ENCODE measurements at places on chromosomes 7 and 10.

GRCh38 chr7:106423821-106424475 lies 139.2 kb upstream of the NAMPT start:
- DNase-seq: no peak

- no peak for DNase-seq
Measured at GRCh38 chr7:66330961-66331360, 125.8 kb downstream of the TPST1 start.

GRCh38 chr10:84047258-84048010 lies 91.9 kb upstream of the GHITM start:
- no peak for DNase-seq

DNA sequence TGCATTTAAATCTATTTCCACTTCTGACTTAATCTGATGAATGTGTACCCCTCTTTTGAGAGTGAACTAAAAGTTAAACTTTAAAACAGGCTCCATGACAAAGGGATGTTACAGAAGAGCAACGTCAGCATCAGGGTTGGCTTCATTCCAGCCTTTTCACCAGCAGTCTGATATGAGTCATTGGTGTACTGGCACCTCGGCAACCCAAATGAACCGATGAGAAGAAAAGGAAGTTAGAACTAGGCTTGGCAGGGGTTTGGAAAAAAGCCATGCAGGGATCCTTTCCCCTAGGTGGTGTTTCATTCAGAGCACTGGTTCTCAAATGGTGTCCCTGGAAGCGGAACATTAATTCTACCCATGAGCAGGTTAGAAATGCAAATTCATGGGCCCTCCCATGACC lies 53.6 kb downstream of the SEC61G start:
- no peak for DNase-seq

GRCh38 chr10:52390388-52390787 lies 76.3 kb downstream of the DKK1 start:
- DNase-seq: no peak

DNA sequence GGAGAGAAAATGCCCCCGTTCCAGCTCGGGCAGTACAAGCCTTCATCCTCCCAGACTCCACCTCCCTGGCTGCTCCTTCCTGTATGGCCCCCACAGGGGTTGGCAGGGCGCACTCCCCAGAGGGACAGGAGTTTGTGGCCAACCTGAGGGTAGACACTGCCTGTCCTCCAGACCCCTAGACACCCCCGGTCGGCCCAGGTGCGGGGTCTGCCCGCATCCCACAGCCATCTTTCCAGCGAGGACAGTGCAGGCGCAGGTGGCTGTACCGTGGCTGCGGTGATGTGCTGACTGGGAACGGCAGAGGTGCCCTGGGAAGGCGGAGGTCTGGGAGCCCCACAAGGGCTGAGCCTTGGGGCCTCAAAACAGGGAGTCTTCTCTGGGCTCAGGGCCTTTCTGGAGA lies 81.5 kb downstream of the LHPP start:
- no peak for DNase-seq

DNA sequence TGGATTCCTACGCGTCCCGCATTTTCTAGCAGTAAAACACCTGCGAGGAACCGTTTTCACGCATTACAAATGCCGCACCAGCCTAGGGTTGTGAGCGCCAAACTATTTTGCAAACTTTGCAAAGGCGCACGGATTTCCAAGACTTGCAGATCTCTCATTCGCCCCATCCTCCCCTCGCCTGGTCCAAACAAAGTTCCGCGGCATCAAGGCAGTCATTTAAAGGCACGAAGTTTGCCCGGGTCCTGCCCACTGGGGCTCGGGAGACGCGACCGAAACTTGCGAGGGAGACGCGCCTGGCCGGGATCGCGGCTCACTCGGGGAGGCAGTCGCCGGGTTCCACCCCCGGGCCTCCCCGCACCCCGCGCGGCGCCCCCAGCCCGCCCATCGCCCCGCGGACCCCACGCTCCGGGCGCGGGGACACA lies 613 bp downstream of the USP6NL start:
- no peak for DNase-seq

DNA sequence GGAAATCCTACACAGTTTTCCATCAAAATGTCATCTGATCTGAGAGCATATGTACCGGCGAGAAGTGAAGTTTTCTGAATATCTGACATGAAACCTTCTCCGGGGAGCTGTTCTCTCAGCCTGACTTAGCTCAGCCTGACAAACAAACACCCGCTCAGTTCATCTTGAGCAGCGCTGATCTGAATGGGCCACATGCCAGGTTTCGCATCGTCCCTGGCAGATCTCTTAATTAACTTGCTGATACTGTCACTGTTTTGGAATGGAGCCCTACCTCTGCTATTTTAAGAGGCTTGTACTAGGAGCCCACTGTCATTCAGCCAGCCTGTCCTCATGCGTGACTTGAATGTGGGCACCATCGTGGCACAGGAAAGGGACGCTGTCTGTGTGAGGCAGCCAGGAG lies 109.2 kb downstream of the STRA8 start:
- no peak for DNase-seq

GRCh38 chr7:1226186-1226901 lies 6.3 kb upstream of the UNCX start:
- no peak for DNase-seq

GRCh38 chr7:121101621-121102020 lies 113.1 kb downstream of the CPED1 start:
- no peak for DNase-seq

- no peak for DNase-seq
Measured at GRCh38 chr7:149430192-149430591, 30.7 kb downstream of the ZNF777 start.

DNA sequence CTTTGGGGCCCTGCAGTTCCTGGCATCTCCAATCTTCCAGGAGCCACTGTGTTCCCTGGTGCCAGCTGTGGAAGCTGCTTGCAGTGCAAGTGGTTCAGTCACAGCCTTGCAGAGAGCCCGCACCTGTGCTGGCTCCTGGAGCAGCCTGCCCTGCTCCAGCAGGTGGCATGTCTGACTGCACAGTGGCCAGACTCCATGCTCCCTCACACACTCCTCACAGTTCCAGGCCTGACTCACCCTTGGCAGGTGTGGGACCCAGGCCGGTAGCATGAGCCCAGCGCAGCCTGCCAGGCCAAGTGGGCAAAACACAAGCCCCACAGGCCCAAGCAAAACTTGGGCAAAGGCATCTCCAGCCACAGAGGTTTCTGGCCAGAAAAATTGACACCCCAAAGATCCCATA lies 33.6 kb upstream of the RELN start:
- no peak for DNase-seq

DNA sequence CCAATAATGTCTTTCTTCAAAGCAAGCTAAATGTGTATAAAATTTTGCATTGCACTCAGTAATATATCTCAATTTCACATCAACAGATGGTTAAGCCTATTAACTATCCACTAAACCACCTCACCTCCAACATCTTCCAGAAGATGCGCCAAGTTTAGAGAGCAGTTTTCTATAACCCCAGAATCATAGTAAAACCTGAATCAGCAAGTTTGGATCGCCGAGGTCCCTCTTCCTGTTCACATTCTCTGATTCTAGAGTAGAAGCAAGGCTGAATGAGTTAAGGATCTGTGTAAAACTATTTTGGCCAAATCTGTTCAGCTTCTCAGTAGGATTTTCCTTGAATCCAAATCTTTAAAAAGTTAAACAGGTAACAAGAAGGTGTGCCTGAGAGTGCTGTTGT lies 1.4 kb upstream of the FAM204A start:
- no peak for DNase-seq

DNA sequence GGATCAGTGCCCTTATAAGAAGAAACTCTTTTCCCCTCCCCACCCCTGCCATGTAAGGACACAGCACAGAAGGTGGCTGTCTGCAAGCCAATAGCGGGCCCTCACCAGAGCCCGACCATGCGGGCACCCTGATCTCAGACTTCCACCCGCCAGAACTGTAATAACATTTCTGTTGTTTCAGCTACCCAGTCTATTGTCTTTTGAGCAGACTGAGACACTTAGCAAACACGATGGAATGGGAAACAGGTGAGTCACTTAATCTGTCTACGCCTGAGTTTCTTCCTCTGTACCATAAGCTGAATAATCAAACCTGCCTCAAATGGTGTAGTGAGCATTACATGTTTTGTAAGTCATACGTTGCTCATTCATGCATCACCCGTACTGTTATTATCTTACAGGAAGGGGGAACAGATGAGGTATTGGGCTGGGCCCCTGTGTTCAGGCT lies 58.2 kb downstream of the STRA8 start:
- no peak for DNase-seq

DNA sequence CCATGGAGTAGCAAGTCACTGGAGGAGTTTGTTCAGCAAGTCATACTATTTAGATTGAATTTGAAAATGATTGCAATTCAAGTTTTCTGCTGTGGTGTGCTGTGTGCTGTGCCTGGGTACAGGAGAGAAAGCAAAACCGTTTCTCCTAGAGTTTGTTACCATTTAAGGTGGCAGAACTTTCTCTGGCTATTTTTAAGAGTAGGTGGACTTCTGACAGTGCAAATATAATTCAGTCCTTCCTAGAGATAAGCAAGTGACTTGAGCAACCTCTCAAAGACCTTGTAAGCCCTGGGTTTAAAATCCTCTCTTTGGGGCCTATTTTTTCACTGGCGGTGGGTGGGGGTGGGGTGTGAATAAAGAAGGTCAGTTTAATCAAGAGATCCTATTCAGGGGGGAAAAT lies 42.9 kb upstream of the FGL2 start:
- no peak for DNase-seq

DNA sequence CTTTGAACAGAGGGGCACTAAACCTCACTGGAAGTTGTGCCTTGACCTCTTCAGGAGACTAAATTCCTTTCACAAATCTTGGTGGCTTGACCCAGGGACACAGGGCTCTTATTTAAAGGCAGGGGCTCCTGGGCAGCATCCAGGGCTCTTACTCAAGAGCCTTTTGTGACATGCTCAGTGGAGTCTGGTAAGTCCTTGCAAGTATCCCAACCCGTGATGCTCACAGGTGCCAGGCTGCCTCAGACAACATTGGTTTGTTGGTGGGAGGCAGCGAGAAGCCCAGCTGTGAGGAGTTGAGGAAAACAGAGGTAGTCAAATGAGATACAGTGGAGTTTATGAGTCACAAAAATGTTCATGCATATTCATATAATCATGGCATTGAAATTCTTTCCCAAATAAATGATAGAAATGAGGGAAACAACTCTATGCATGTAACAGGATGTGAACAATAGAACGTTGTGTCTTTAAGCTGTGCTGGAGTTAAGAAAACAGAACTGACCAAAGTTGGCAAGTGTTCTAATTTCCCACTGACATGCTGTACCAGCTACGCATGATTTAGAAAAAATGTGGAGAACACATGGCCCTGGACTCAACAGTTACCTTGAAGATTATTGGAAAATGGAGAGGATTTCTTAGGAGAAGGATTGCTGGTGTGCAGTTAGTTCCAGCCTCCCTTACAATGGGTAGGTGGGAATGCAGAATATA lies 654.5 kb upstream of the COBL start:
- DNase-seq: no peak

- DNase-seq: no peak
Measured at GRCh38 chr10:127851661-127852194, 41.0 kb downstream of the CLRN3 start.

DNA sequence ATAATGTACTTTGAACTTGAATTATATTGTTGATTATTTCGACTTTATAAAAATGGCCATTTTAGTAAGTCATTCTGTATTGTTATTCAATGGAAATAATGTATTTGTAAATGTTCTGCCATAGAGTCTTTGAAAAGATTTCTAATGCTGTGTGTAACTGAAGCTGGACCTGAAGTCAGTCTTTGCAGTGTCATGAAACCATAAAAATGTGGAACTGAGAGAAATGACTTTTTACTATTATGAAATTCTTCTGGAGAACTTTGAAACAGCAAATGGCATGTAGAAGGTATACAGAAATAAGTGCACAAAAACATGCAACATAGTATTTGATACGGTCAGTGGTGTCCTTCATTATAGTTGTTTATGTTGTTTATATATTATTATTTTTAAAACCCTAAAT lies 59.7 kb upstream of the ADRA2A start:
- no peak for DNase-seq

DNA sequence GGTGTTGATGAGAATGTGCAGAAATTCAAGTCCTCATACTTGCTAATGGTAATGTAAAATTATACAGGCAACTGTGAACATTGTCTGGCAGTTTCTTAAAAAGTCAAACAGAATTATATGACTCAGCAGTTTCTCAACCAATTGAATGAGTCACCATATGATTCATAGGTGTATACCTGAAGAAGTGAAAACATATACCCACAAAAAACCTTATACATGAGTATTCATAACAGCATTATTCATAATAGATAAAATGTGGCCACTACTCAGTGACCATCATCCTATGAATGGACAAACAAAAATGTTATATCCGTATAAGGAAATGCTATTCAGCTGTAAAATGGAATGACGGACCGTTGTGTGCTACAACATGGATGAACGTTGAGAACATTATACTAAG lies 253.5 kb downstream of the MALRD1 start:
- DNase-seq: no peak

GRCh38 chr10:97475936-97476594 lies 22.2 kb downstream of the MMS19 start:
- no peak for DNase-seq

GRCh38 chr10:48934672-48935501 lies 4.8 kb downstream of the LRRC18 start:
- DNase-seq: no peak

DNA sequence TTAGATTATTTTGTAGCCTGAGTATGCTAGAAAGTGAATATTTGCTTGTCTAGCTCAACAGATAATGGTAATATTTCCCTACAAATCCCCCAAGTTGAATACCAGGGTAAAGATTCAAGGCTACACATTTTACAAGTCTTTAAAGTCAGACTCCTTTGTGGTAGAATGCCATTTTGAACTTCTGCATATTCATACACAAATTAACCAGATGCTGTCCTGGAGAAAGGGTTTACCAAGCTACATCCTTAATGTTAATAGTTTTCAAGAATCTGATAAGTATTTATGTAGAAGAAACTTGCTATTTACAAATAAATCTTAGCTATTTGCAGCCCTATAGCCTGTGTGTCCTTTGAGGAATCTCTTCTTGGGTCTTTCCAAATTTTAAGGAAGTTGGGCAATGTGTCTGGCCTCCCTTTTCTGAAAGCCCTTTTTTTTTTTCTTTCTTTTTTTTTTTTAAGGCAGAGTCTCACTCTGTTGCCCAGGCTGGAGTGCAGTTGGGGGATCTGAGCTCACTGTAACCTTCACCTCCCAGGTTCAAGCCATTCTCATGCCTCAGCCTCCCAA lies 82.6 kb downstream of the CPEB3 start:
- DNase-seq: no peak

DNA sequence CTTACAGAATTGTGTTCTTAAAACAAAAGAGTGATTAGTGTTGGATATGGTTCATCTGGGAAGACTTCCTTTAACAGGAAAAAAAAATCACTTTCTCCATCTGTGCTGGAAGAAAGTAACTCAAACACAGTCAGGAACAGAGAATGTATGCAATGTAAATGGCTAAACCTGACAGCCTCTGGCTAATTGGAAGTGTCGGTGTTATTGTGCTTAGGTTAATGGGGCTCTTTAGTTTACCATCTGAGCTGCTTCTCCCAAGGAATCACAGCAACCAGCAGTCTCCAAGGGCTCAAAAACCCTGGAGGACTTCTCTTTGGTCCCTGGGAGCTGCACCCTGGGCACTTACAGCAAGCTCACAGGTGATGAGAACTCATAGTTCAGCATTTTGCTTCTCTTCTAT lies 724.5 kb downstream of the LRMDA start:
- no peak for DNase-seq
